Glutamatergic neuron (in vitro differentiated cells): ENCODE measurements at places on chromosomes 4 and X. TPM values are rescaled to one million over a fixed set of nuclear protein-coding genes. Genes with fewer than 3 reads are reported as not detected.

SNCA gene
- 15.2 TPM for total RNA-seq

PRKG2 gene
- 29.7 TPM for total RNA-seq

TCEANC gene
- 6.3 TPM for total RNA-seq

GSTCD gene
- total RNA-seq, result 13.9 TPM

PPP2R3B gene
- total RNA-seq, result 36.1 TPM

GATA1 gene
- not detected for total RNA-seq

RPL36A gene
- total RNA-seq, result 147 TPM

AVPR2 gene
- total RNA-seq, result not detected

PWWP3B gene
- 0.78 TPM for total RNA-seq

SLC9B1 gene
- 3.1 TPM for total RNA-seq

SH3RF1 gene
- 35.2 TPM for total RNA-seq

INTS6L gene
- 15.2 TPM for total RNA-seq

GLRA3 gene
- not detected for total RNA-seq

REPS2 gene
- total RNA-seq, result 3.1 TPM

BTC gene
- not detected for total RNA-seq

GAGE12E gene
- not detected for total RNA-seq

EREG gene
- not detected for total RNA-seq

MAGEA11 gene
- not detected for total RNA-seq

CFI gene
- total RNA-seq, result not detected

TEX13B gene
- total RNA-seq, result not detected

DUX4 gene
- 1.2 TPM for total RNA-seq

HSFX2 gene
- 1.0 TPM for total RNA-seq

ZFYVE28 gene
- 4.8 TPM for total RNA-seq

CPLX1 gene
- 115 TPM for total RNA-seq

RAB33A gene
- total RNA-seq, result 13.3 TPM

ZNF630 gene
- 2.8 TPM for total RNA-seq

EXOC1L gene
- total RNA-seq, result 0.83 TPM

NXF3 gene
- total RNA-seq, result not detected

ETFDH gene
- 11.5 TPM for total RNA-seq

NLGN3 gene
- 3.1 TPM for total RNA-seq

CLDN22 gene
- not detected for total RNA-seq

SCRG1 gene
- total RNA-seq, result not detected

XAGE2 gene
- total RNA-seq, result not detected

AKAP14 gene
- not detected for total RNA-seq

CCKAR gene
- total RNA-seq, result not detected
